ENCODE measurements at places on chromosomes 3 and 15. TPM values are rescaled to one million over a fixed set of nuclear protein-coding genes. Genes with fewer than 3 reads are reported as not detected.

DNA sequence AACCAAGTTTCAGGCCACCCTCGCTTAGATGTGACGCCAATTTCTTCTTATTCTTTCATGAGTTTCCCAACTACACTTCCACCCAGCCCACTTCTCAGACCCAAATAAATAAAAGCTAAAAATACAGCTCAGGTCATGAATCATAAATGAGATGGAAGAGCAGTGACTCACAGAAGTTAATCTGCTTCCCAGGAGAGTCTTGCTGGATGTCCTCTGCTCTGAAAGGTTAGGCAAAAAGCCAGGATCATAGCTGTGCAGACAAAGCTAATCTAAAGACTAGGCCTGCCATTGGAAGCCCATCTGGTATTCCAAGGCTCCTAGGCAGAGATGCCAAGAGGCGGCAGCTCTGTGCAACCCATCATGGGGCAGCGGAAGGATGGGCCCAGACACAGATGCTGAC is 24.1 kb downstream of the SHC4 start:
- peaks cover 25% of the 10 kb centered on the region for H3K36me3 ChIP-seq
- H3K27ac ChIP-seq, result peak overlapping the region; percentile 14
- H3K4me1 ChIP-seq, result peaks cover 46% of the 10 kb centered on the region

- no peaks in the 10 kb centered on the region for H3K27me3 ChIP-seq
- H3K4me3 ChIP-seq, result no peak overlapping the region
- peaks cover 2% of the 10 kb centered on the region for H3K4me1 ChIP-seq
- no peak for DNase-seq
- H3K27ac ChIP-seq, result no peak overlapping the region
These were observed 6.0 kb downstream of the SPICE1 start for GRCh38 chr3:113508966-113509365.

- DNase-seq, result no peak
- H3K27me3 ChIP-seq, result no peaks in the 10 kb centered on the region
- H3K36me3 ChIP-seq, result no peaks in the 10 kb centered on the region
- H3K4me3 ChIP-seq, result no peak overlapping the region
These were observed 33.8 kb downstream of the DRD3 start for GRCh38 chr3:114144909-114145688.

GP9 gene
- not detected for total RNA-seq

DNA sequence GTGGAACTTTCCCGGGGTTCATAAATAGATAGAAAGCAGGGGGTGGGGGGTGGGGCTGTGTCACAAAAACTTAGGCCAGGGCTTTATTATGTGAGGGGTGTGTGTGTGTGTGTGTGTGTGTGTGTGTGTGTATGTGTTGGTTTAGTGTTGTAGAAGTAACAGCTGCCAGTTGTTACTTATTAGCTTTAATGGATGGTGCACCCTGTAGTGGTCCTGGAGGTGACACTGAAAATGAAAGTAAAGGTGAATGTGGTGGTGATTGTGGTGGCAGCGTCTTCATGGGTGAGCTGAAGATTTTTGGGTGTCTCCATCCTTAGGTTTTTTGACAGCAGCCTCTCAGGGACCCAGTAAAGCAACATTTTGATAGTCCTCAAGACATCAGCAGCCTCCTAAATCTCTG is 449.9 kb downstream of the PDCD6IP start:
- H3K36me3 ChIP-seq, result no peaks in the 10 kb centered on the region
- H3K27ac ChIP-seq, result no peak overlapping the region
- no peak overlapping the region for H3K4me3 ChIP-seq
- DNase-seq, result no peak

DNA sequence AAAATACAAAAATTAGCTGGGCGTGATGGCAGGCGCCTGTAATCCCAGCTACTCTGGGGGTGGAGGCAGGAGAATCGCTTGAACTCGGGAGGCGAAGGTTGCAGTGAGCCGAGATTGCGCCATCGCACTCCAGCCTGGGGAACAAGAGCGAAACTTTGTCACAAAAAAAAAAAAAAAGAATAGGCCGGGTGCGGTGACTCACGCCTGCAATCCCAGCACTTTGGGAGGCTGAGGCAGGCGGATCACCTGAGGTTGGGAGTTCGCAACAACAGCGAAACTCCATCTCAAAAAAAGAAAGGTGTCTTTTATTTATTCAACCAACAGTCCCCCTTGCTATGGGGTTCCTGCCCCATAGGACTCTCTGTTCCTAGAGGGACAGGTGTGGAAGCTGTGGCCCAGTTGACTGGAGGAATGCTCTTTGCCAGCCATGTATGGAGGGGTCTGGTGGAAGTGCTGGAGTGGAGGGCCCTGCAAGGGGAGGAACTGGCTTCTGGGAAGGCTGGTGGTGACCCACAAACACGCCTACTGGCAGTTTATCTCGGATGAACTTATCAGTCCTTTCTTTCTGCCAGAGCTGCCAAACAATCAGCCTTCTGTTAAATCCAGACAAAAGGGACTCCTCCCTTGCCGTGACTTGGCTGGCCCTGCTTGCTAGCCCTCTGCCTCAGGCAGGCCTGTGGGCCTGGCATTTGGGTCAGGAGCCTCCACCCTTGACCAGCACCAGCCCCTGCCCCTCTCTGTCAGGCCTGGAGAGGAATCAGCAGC is 4.6 kb upstream of the DAG1 start:
- peaks cover 7% of the 10 kb centered on the region for H3K4me1 ChIP-seq
- no peaks in the 10 kb centered on the region for H3K36me3 ChIP-seq
- H3K27me3 ChIP-seq, result no peaks in the 10 kb centered on the region
- no peak overlapping the region for H3K27ac ChIP-seq

- H3K27me3 ChIP-seq, result peaks cover 11% of the 10 kb centered on the region
- no peaks in the 10 kb centered on the region for H3K36me3 ChIP-seq
- DNase-seq, result no peak
- H3K4me3 ChIP-seq, result no peak overlapping the region
- no peak overlapping the region for H3K27ac ChIP-seq
These were observed 5.0 kb downstream of the SUCNR1 start for GRCh38 chr3:151878465-151878864.

DNA sequence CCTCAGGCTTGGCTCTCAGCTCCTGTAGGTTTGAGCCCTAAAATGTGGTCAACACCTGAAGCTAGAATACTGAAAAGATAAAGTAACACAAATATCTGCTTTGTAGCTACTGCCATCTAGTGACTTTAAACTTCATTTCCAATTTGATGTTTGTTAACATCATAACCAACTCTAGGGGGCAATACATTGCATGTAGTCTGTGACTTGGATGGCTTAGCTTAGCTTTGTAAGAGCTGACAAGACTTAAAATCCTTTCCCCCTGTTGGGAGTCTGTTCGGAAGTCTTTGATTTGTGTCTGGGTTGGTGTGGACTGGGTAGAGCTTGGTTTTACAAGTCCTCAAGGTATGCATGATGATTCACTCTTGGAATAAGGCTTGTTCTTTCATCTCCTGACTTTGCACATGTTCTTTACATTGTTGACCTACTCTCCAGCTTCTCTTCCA is 51.7 kb downstream of the SCN11A start:
- no peaks in the 10 kb centered on the region for H3K4me1 ChIP-seq
- H3K4me3 ChIP-seq, result no peak overlapping the region
- no peaks in the 10 kb centered on the region for H3K36me3 ChIP-seq
- DNase-seq, result no peak

DNA sequence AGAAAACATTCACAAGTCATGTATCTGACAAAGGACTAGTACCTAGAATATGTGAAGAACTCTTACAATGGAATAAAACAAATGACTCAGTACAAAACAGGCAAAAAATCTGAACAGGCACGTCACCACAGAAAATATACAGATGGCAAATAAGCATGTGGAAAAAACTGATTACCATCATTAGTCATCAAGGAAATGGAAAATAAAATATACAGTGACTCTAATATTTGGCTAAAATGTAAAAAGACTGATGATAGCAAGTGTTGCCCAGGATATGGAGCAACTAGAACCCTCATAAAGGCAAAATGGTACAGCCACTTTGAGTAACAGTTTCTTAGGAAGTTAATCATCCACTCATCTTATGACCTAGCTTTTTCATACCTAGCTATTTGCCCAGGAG is 95.8 kb upstream of the ABHD17C start:
- H3K4me1 ChIP-seq, result no peaks in the 10 kb centered on the region
- no peak overlapping the region for H3K27ac ChIP-seq
- H3K27me3 ChIP-seq, result peaks cover 6% of the 10 kb centered on the region
- DNase-seq, result no peak
- H3K4me3 ChIP-seq, result no peak overlapping the region

DNA sequence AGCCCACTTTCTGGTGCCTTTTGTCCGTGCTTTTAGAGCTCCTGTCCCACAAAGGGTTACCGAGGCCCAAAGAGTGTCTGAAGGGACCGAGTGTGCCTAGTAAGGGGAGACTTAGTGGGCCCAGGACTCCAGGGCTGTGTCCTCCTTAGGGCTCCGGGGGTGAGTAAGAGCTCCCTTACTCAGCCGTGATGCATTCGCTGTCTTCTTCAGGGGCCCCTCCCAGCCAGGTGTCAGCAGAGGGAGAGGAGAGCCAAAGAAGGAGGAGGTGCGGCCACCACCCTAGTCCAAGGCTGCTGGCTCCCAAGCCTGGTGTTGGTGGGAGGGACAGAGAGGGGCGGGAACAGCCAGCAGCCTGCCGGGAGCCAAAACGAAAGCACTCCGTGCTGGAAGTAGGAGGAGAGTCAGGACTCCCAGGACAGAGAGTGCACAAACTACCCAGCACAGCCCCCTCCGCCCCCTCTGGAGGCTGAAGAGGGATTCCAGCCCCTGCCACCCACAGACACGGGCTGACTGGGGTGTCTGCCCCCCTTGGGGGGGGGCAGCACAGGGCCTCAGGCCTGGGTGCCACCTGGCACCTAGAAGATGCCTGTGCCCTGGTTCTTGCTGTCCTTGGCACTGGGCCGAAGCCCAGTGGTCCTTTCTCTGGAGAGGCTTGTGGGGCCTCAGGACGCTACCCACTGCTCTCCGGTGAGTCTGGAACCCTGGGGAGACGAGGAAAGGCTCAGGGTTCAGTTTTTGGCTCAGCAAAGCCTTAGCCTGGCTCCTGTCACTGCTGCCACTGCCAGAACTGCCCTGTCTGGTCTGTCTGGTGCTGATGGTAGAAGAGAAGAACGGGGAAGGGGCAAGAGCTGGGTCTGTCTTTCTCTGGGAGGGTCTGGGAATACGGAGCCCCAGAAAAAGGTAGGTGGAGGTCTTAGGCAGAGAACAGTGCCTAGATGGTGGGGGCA is at the start of gene IL17RC:
Gene IL17RC, plus strand, starts transcription at position 365 of the 947 bp plus-strand sequence. Its CDS starts 218 bp downstream, at position 583.
- peaks cover 12% of the 10 kb centered on the region for H3K4me1 ChIP-seq
- no peaks in the 10 kb centered on the region for H3K36me3 ChIP-seq
- DNase-seq, result no peak
- H3K27ac ChIP-seq, result no peak within 1 kb of the TSS
- H3K27me3 ChIP-seq, result peaks cover 10% of the 10 kb centered on the region

DNA sequence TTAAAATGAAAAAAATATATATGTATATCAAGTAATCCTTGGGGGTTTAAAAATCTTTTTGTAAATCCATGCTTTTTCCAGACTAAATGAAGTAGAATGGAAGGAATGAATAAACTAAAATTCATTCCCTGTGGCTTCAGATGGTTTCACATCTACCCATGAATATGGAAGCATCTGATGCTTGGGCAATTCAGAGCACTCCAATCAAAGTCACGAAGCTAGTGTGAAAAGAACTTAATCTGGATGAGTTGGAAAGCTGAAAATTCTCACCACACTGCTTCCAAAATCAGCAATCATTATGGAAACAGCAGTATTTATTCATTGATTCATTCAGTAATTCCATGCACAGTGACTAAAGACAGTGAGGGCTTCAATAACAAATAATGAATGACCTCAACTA is 55.2 kb downstream of the SUMF1 start:
- no peak for DNase-seq
- H3K36me3 ChIP-seq, result peaks cover 39% of the 10 kb centered on the region
- no peak overlapping the region for H3K4me3 ChIP-seq
- no peak overlapping the region for H3K27ac ChIP-seq
- H3K4me1 ChIP-seq, result peaks cover 57% of the 10 kb centered on the region

DNA sequence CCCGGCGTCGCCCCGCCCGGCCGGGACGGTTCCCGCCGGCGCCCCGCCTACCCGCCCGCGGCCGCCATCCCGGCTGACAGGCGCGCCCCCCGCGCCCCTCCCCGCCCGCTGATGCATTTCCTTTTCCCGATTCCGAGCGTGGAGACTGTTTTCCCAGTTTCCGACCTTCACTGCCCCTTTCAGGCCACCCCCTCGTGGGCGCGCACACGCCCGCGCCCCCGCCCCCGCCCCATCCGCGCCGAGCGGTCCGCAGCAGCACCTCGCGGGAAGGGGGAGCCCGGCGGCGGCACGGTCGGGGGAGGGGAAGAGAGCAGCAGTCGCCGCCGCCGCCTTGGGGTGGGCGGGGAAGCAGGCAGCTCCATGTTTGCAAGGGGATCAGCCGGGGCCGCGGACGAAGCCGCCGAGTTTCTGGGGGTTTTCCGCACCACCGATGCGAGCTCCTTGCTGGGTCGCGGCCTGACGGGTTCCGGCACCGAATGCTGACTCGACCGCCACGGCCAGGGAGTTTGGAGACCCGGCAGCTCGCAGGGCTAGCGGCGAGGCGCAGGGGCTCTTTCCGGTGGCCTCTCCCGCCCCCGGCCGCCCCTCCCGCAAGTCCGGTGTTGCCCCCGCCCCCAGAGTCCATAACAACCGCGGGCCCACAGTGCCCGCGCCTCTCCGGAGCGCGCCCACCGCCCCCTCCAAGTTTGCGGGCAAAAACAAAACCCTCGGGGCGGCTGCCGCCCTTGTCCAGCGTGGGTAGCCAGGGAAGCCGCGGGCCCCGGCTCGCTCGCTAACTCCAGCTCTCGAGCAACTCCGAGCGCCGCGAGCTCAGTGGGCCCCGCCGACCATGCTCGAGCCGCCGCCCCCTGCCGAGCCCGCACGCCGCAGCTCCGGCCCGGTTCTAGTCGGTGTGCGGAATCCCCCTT is 3.2 kb upstream of the SIN3A start:
- no peaks in the 10 kb centered on the region for H3K27me3 ChIP-seq
- H3K4me3 ChIP-seq, result peak overlapping the region; percentile 84
- DNase-seq, result peak; percentile 75
- peaks cover 20% of the 10 kb centered on the region for H3K4me1 ChIP-seq
- H3K36me3 ChIP-seq, result no peaks in the 10 kb centered on the region

- peaks cover 6% of the 10 kb centered on the region for H3K4me1 ChIP-seq
- peaks cover 14% of the 10 kb centered on the region for H3K27me3 ChIP-seq
- H3K4me3 ChIP-seq, result no peak overlapping the region
- no peaks in the 10 kb centered on the region for H3K36me3 ChIP-seq
These were observed 90.0 kb downstream of the FSIP1 start for GRCh38 chr15:39692356-39693327.

GRCh38 chr3:170976190-170976519 is 50.4 kb downstream of the SLC2A2 start:
- H3K4me3 ChIP-seq, result no peak overlapping the region
- no peaks in the 10 kb centered on the region for H3K4me1 ChIP-seq
- H3K36me3 ChIP-seq, result no peaks in the 10 kb centered on the region
- DNase-seq, result no peak
- peaks cover 25% of the 10 kb centered on the region for H3K27me3 ChIP-seq

- peaks cover 7% of the 10 kb centered on the region for H3K4me1 ChIP-seq
- H3K4me3 ChIP-seq, result no peak overlapping the region
- peak; percentile 74 for DNase-seq
- peaks cover 13% of the 10 kb centered on the region for H3K36me3 ChIP-seq
These were observed 23.5 kb downstream of the ZNF80 start for GRCh38 chr3:114213627-114214541.

P2RY1 gene
- total RNA-seq, result 2.1 TPM

All from activated T-helper 2 cell treated with anti-CD3 and anti-CD28 coated beads, Interferon-gamma antibody, Interleukin-2, Interleukin-4, amounts not matched to agents 10 μg/mL and 5 μg/mL and 100 μg/mL, durations not matched to agents 14 hours and 24 hours and 36 hours (primary cell).